Daoy (cell line): ENCODE measurements at places on chromosomes 1 and 21. TPM values are rescaled to one million over a fixed set of nuclear protein-coding genes. Genes with fewer than 3 reads are reported as not detected.
A peak's percentile ranks its signal among the peaks of the same experiment; 100 is the strongest.

PAQR6 gene
- 0.11 TPM in 1 of 2 replicates, not detected in the other for total RNA-seq

DNA sequence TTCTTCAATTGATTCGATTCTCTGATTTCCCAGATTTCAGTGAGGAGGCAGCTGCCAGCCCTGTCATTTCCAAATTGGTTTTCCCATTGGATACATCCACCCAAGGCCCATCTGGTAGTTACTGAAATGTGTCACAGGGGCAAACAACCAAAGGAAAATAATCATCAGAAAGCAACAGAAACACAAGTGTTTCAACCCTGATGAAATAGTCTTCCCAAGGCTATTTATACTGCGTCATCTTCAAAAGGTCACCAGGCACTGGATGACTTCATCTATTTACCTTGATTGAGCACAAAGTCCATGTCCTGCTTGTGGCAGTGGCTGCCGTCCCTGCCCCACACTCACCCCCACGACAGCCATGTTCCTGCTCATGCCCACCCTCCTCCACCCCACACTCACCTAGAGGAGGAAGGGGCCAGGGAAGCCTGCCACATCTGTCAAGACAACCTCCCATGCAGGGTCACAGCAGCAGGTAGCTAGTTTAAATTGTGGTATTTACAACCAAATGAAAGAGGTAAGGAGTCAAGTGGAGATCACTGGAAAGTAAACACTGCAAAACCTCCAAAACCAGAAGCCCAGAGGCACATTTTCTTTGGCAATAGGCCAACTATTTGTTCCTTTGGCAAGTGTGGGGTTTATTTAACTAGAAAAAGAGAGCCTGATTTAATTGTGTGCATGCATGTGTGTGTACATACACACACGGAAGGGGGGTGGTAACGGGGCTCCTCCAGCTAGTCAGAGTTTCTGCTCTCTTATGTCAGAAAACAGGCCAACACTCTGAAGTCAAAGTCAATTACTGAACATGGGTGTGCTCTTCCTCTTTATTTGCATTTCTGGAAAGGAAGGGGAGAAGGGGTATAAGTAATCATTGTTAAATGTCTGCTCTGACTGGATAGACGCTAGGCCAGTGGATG, 49.5 kb upstream of the RAB4A start:
- DNase-seq: peak; percentile 65

GRCh38 chr21:29025328-29025713, 853 bp downstream of the USP16 start:
- no peak for DNase-seq

GRCh38 chr1:98906809-98907208, 97.9 kb downstream of the PLPPR5 start:
- DNase-seq: no peak

DNA sequence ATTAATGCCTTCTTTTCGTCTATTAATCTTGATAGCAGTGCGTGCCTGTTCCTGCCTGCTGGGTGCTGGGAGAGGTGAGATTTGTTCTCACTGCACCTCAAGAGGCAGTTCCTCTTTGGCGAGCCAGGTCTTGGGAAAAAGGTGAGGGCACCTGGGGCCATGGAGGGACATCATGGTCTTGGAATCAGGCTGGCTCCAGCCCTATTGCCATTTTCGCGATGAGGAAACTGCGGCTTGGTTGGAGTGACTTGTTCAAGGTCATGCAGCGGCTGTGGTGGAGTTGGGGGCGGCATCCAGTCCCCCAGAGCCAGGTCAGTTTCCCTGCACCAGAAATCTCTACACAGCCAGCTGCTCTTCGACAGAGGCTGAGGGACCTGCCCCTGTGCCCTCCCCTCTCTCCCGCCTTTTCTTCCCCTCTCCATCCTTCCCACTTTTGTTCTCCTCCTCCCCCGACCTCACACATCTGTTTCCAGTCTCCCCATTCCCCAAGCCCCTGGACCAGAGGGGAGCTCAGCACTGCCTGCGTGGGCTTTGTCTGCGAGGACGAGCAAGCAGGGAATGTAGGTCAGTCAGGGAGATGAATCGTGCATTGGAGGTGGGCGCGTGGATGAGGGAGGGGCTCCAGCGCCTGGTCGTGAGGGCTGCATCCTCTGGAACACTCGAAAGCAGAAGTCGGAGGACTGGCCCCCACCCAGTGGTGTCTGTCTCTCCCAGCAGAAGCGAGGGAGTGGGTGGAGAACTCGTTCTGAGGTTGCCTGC, 135.1 kb downstream of the ACTL8 start:
- DNase-seq: no peak
